T-helper 17 cell (primary cell): ENCODE measurements at places on chromosomes 3 and 15.
A peak's percentile ranks its signal among the peaks of the same experiment; 100 is the strongest.

DNA sequence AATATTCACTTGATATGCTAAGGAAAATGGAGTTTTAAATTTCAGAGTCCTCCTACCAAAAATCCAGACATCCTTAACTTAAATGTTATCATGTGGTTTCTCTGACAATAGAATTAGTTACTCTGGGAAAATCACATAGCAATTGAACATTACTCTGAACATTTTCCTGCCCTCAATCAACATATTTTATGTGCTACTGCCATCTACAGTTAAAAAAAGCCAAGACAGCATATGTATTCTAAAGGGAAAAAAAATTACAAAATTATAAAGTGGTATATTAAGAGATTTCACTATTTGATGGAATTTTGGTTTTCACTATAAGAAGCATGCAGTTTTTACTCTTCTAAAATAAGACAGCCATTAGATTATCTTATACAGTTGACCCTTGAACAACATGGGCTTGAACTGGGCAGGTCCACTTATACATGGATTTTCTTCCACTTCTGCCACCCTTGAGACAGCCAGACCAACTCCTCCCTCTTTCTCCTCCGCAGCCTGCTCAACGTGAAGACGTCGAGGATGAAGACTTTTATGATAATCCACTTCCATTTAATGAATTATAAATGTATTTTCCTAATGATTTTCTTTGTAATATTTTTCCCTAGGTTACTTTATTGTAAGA, 122.3 kb downstream of the ATP1B3 start:
- no peak overlapping the region for H3K27ac ChIP-seq
- H3K36me3 ChIP-seq, result peaks cover 3% of the 10 kb centered on the region
- DNase-seq, result no peak

DNA sequence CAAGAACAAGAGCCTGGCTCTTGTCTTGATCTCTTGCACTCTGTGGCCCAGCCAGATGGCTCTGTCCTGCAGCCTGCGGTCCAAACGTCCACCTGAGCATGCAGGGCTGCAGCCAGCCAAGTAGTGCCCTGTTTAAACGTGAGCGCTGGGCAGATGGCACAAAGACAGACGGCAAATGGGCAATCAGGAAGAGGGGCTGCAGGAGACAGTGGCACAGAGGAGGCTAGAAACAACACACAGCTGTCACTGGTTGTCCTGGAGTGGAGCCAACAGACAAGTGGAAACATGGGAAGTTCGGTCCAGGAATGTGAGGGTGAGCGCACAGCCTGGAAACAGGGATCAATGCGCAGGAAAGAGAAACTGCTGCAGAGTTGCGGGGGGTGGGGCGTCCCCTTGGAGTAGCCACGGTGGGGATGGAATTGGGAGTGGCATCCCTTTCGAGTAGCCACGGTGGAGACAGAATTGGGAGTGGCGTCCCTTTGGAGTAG, 10.7 kb upstream of the ZXDC start:
- H3K36me3 ChIP-seq, result peaks cover 2% of the 10 kb centered on the region
- no peak overlapping the region for H3K4me3 ChIP-seq
- H3K4me1 ChIP-seq, result peaks cover 8% of the 10 kb centered on the region
- peak overlapping the region; percentile 51 for H3K27ac ChIP-seq
- H3K27me3 ChIP-seq, result peaks cover 12% of the 10 kb centered on the region

DNA sequence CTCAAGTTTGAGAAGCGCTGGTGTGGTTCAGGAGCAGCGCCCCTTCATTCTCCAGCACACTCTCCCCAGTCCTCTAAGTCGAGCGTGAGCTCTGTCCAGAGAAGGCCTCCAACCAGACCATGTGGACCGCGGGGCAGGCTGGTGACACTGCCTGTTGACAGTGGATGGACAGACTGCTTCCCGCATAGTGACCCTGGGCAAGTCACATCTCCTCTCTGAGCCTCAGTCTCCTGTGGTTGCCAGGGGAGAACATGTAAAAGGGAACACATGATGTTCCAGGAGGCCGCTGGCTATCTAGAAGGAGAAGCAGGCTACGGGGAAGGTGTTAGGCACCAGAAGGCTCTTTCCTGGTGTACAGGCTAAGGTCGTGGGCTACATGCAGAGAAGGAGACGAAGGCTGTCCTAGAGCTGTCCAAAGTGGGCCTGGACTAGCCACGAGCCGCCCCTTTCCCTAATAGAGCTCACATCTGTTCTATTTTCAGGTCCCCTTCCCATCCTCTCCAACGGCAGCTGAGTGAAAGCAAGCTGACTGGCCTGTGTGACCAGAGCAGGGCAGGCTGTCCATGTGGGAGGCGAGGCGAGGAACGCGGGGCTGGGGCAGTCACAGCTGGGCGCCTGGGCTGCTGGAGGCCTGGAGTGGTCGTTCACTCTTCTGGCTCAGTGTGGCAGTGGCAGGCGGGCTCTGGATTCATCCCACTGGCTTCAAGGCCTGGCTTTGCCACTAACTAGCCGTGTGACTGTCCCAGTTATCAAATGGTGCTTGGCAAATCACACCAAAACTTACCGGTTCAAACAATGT, 11.1 kb downstream of the ISG20 start:
- peaks cover 11% of the 10 kb centered on the region for H3K36me3 ChIP-seq
- H3K4me1 ChIP-seq, result peaks cover 60% of the 10 kb centered on the region
- DNase-seq, result no peak
- H3K27ac ChIP-seq, result peak overlapping the region; percentile 100
- H3K27me3 ChIP-seq, result no peaks in the 10 kb centered on the region

GRCh38 chr3:38459499-38460048, 5.9 kb downstream of the ACVR2B start:
- DNase-seq, result no peak
- no peak overlapping the region for H3K4me3 ChIP-seq
- H3K27ac ChIP-seq, result no peak overlapping the region
- H3K27me3 ChIP-seq, result no peaks in the 10 kb centered on the region
- H3K36me3 ChIP-seq, result no peaks in the 10 kb centered on the region
- peaks cover 9% of the 10 kb centered on the region for H3K4me1 ChIP-seq

GRCh38 chr3:116186049-116186448, 259.2 kb downstream of the LSAMP start:
- no peak overlapping the region for H3K4me3 ChIP-seq
- no peak overlapping the region for H3K27ac ChIP-seq
- H3K36me3 ChIP-seq, result no peaks in the 10 kb centered on the region

- no peaks in the 10 kb centered on the region for H3K36me3 ChIP-seq
- H3K4me3 ChIP-seq, result no peak overlapping the region
- peaks cover 29% of the 10 kb centered on the region for H3K4me1 ChIP-seq
- no peaks in the 10 kb centered on the region for H3K27me3 ChIP-seq
- H3K27ac ChIP-seq, result peak overlapping the region; percentile 0
Measured at GRCh38 chr3:71503525-71504249, 79.8 kb downstream of the FOXP1 start.

GRCh38 chr3:27596921-27597320, 112.7 kb upstream of the SLC4A7 start:
- no peak overlapping the region for H3K4me3 ChIP-seq
- no peak for DNase-seq
- H3K4me1 ChIP-seq, result peaks cover 7% of the 10 kb centered on the region
- no peaks in the 10 kb centered on the region for H3K36me3 ChIP-seq
- no peak overlapping the region for H3K27ac ChIP-seq

DNA sequence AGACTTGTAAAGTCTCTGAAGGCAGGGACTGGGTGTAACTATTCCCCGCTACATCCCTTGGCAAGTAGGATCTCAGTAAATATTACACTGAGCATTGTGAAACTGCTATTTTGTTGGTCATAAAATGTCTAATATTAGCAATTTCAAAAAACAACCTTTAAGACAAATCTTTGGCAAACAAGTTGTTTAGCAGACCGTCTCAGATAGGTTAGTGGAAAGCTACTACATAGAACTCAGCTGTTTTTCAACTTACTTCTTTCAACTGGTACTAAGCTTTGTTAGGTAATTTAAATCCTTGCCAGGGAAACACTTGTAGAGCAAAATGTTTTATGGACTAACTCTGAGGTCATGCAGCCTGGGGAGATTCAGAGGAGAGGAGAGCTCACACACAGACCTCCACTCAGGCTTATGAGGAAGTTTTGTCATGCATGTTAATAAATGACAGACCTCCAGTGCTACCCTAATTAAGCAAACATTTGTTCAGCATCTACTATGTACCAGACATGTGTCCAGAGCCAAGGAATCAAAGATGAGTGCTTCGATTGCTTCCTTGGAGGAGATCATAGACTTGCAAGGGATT, 61.6 kb upstream of the STAC start:
- H3K4me3 ChIP-seq, result no peak overlapping the region
- H3K27me3 ChIP-seq, result no peaks in the 10 kb centered on the region
- no peaks in the 10 kb centered on the region for H3K36me3 ChIP-seq
- no peak overlapping the region for H3K27ac ChIP-seq
- DNase-seq, result no peak

DNA sequence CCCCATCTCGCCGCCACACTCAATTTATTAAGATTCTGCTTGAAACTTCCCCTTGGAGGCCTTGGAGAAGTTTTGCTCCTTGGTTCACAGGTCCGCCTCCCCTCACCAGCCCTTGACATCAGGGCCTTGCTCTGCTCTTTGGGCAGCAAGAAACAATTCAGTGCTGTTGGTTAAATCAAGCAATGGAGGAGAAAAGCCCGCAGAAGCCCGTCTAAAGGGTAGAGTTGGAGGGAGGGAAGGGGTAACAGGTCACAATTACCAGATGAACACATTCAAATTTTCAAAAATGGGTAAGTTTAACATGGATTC, 429 bp downstream of the PARP9 start:
- peak overlapping the region; percentile 95 for H3K27ac ChIP-seq
- peak overlapping the region; percentile 95 for H3K4me3 ChIP-seq
- no peaks in the 10 kb centered on the region for H3K27me3 ChIP-seq
- H3K36me3 ChIP-seq, result peaks cover 15% of the 10 kb centered on the region

GRCh38 chr3:142602619-142603385, 6.6 kb downstream of the PLS1 start:
- DNase-seq, result no peak
- no peak overlapping the region for H3K27ac ChIP-seq
- H3K4me1 ChIP-seq, result peaks cover 7% of the 10 kb centered on the region
- H3K27me3 ChIP-seq, result no peaks in the 10 kb centered on the region
- H3K4me3 ChIP-seq, result no peak overlapping the region

- peaks cover 8% of the 10 kb centered on the region for H3K27me3 ChIP-seq
- no peak for DNase-seq
- no peaks in the 10 kb centered on the region for H3K36me3 ChIP-seq
Measured at GRCh38 chr3:134852893-134853351, 57.9 kb downstream of the EPHB1 start.

- H3K4me3 ChIP-seq, result no peak overlapping the region
- no peaks in the 10 kb centered on the region for H3K4me1 ChIP-seq
- no peaks in the 10 kb centered on the region for H3K36me3 ChIP-seq
- peaks cover 25% of the 10 kb centered on the region for H3K27me3 ChIP-seq
- DNase-seq, result no peak
Measured at GRCh38 chr3:140004271-140004670, 69.3 kb downstream of the CLSTN2 start.

GRCh38 chr3:170033489-170033888, 4.3 kb upstream of the GPR160 start:
- H3K27ac ChIP-seq, result peak overlapping the region; percentile 60
- peaks cover 25% of the 10 kb centered on the region for H3K4me1 ChIP-seq
- H3K36me3 ChIP-seq, result no peaks in the 10 kb centered on the region

- no peak overlapping the region for H3K27ac ChIP-seq
- no peak overlapping the region for H3K4me3 ChIP-seq
- no peaks in the 10 kb centered on the region for H3K27me3 ChIP-seq
- no peaks in the 10 kb centered on the region for H3K36me3 ChIP-seq
Measured at GRCh38 chr15:28955160-28955992, 69.6 kb downstream of the APBA2 start.

DNA sequence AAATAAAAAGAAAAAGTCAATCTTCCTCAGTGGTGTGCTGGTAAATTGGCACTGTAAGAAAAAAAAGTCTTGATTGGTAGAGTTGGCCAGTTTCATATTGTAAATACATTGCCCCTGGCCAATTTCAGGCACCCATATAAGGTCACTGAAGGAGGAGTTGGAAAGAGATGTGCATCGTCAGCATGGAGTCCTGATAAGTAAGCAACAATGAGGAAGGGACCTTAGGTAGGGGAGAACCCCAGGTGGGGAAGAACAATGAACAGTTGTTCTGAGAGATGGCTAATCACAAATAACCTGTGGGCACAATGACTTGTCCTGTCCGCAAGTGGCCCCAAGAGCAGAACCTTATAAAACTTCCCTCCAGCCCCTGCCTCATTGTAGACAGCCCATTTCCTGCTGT, 8.6 kb upstream of the CYP8B1 start:
- H3K27ac ChIP-seq, result no peak overlapping the region
- no peak for DNase-seq
- H3K27me3 ChIP-seq, result peaks cover 26% of the 10 kb centered on the region
- peaks cover 10% of the 10 kb centered on the region for H3K4me1 ChIP-seq

DNA sequence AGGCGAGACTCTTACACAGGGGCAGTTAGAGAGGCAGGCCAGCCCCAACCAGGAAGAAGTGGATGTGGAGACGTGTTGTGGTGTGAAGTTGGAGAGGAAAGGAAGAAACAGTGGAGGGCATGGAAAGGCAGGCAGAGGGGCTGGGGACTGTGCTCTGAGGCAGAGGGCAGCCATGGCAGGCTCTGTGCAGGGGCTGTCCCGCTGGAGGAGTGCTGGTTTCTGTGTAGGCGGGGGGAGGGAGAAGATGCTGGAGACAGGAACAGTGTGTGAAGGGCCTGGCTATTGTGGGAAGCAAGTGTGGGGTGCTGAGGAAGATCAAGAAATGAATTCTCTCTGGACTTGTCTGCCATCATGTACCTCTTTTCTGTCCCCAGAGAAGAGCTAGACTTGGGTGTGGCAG, 21.0 kb downstream of the SNAPC5 start:
- DNase-seq, result no peak
- peak overlapping the region; percentile 96 for H3K27ac ChIP-seq
- H3K4me1 ChIP-seq, result peaks cover 31% of the 10 kb centered on the region
- H3K27me3 ChIP-seq, result no peaks in the 10 kb centered on the region
